ENCODE measurements at places on chromosomes 11 and 22.

GRCh38 chr22:26906464-26906863 is 249.1 kb downstream of the MIAT start:
- no peak for DNase-seq

DNA sequence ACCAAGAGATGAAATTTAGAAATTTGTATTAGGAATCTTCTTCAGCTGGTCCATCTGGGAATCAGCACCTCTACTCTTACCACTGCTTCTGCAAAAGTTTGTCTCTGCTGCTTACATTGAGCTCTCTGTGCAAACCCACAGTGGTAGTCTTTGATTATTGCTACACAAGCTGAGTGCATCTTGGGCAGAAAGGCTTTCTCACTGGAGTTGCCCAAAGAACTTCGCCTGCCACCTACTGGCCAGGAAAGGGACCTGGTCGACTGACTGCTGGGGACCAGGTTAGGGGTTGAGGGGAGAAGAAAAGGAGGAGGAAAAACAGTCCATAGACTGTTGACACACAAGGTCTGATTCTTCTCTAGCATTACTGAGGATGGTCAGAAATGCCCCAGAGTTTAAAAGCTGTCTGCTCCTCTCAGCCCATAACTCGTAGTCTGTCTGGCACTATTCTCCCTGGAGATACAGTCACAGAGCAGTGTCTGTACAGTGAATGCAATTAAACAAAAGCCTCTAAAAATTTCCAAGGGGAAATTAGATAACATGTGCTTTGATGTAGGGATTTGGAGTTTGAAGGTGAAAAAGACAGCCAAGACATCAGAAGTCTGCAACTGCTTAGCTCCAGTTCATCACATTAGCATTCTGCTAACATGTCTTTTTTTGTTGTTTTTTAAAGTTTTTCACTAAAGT is 215.0 kb upstream of the CTSC start:
- no peak for DNase-seq

GRCh38 chr11:205221-206001 is 1.8 kb downstream of the BET1L start:
- DNase-seq = no peak

- no peak for DNase-seq
Measured at GRCh38 chr11:68776442-68777235, 25.3 kb upstream of the TESMIN start.

GRCh38 chr11:71946144-71946571 is 17.3 kb downstream of the RNF121 start:
- DNase-seq = no peak

- no peak for DNase-seq
Measured at GRCh38 chr11:103325686-103326069, 216.5 kb downstream of the DYNC2H1 start.

DNA sequence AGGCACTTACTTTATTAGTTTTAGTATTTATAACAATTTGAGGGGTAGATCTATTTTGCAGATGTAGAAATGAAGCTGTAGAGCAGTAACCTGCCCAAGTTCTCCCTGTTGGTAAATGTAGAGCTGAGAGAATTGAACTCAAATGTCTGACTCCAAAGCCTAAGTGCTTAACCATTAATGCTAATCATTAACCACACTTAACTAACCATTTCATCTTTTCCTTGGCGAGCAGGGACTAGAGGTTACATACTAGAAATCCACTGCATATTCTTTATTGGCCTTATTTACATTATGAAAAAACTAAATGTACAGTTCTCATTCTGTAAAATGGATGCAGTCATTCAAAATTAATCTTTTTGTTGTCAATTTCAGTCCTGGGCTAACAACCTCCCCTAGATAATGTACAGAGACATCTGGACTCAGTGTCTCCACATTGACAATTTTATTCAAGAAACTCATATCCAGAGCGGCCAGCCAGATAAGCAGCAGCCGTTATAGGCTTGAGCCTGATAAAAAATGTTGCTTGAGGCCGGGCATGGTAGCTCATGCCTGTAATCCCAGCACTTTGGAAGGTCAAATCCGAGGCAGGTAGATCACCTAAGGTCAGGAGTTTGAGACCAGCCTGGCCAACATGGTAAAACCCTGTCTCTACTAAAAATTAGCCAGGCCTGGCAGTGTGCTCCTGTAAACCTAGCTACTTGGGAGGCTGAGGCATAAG is 76.7 kb upstream of the PICALM start:
- DNase-seq = no peak

DNA sequence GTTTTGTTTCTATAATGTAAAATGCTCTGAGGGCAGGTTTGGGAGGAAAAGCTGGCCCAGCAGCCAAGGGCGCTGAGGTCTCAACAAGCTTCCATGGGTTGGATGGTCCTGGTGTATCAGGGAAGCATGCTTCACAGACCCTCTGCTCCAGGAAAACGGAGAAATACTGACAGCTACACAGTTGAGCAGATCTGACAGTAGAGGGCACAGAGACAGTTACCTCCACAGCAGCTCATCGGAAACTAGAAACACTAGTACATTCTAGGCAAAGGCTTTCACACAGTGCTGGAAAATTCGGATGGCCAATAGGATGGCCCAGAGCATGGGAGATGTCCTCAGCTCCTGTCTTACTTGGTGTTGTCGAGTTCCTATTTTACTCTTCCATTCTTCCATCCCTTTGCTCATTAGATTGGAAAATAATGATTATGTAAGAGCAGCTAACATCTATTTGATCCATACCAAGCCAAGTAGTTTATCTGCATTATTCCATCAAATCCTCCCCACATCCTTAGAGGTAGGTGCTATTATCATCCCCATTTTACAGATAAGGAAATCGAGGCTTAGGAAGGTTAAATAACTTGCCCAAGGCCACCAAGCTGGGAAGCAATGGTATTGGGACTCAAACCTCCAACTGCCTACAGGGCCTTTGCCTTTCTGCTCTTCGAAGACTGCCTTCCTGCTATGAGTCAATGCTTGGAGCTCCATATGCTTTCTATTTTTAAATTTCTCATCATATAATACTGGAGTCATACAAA is 28.3 kb downstream of the LMO2 start:
- no peak for DNase-seq

GRCh38 chr11:114815176-114815575 is 136.8 kb downstream of the NXPE2 start:
- no peak for DNase-seq

- peak; percentile 21 for DNase-seq
Measured at GRCh38 chr11:63888170-63889086, 28.5 kb downstream of the RCOR2 start.

DNA sequence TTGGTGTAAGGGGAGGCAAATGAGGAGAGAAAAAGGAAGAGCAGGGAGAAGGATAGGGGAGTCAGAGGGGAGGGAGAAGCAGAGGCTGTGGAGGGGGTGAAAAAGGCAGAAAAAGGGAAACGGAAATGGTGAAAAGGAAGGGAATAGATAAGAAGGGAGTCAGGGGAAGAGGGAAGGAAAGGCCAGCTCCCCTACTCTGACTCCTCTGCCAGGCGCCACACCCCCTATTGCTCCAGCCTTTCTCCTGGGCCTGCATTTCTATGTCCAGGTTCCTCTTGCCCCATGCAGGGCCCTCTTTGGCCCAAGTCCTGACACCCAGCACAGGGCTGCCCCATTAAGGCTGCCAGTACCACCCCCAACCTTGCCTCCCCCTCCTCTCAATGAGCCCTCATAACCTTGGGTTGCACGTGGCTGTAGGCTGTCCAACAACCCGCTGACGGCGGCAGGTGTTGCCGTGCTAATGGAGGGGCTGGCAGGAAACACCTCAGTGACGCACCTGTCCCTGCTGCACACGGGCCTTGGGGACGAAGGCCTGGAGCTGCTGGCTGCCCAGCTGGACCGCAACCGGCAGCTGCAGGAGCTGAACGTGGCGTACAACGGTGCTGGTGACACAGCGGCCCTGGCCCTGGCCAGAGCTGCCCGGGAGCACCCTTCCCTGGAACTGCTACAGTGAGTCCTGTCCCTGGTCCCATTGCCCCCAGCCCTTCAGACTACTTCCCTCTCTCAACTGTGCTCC is 3.4 kb upstream of the NHERF4 start:
- DNase-seq = no peak

- DNase-seq = no peak
Measured at GRCh38 chr11:123833095-123833494, 26.9 kb upstream of the OR6M1 start.

- no peak for DNase-seq
Measured at GRCh38 chr11:125188021-125188420, 23.5 kb downstream of the PKNOX2 start.

DNA sequence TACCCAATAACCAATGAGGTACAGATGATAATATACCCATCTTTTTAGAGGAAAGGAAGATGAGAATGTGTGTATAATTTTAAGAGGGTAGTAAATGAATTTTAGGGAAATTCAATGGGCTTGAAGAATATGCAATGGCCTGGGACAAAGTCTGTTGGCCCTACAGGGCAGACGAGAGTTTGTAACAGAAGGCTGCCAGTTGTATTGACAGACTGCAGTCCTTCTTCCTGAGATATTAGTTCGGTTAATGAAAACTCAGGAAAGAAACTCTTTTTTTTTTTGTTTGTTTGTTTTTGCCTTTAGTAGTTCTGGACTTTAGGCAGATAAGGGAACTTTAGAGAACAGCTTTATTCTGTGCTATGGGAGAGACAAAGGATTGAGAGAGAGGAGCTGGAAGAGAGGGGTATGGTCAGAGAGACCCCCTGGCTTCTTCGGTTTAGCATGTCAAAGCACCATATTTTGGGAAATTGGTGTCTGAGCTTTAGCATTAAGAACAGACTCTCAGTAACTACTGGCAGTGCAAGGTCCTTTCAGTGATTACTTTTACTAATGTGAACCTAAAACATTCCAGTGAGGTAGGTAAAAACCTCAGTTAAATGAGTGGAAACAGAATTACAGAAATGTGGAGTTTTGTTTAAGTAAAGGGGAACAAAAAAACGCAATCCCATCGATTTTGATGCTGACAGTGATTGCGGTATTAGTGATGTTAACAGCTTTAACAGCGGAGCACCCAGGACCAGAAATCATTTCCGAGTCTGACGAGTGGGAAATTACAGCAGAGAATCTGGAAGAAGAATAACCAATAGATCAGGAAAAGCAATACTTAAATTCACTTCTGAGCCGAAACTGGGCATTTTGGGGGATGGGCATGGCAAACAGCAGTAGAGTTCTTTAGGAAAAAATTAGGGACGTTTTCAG is 644 bp upstream of the NAALAD2 start:
- no peak for DNase-seq

DNA sequence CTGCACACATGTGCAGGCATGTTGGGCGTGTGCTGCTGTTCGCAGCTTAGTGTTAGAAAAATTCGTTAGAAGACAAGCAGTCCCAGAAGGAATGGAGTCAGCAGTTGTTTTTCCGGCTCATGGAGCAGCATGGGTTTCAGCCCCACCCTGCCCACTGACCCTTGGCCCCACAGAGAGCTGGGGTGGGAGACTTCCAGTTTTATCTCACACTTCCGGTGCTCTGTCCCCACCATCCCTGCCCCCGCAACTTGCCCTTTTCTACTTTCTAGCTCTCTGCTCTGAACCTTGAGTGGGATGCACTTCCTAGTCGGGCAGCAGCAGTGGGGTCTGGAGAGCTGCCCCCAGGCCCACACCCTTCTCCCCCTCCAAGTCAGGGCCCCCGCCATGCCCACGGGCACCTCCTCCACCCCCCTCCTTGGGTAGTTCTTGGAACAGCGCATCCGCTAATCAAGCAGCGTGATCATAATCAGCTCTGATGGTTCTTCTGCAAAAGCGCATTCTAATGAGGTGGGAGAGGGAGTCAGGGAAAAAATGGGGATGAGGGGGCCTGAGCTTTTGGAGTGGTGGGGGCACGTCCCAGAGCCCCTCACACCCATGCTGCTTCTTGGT is 184.4 kb downstream of the CEP164 start:
- no peak for DNase-seq

GRCh38 chr11:44708009-44708408 is 18.8 kb upstream of the TSPAN18 start:
- no peak for DNase-seq

DNA sequence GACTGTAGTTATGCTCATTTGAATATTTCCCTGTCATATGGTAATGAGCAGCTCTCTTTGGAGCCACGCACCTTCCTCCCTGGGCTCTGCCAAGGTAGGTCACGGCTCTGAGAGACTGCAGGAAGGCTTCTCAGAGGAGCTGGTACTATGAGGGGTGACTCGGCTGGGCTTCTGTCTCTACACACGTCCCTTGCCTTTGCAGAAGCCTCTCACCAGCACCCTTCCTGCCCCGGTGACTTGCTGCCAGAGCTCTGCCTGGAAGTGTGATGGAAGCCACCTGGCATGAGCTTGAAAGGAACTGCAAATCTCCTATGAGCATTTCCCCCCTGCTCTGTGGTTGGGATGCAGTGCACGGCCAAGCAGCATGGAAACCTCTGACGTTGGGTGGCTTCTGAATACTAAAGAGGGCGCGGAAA is 74.2 kb downstream of the KIRREL3 start:
- DNase-seq = no peak

GRCh38 chr11:97963528-97964331 is 1057.0 kb upstream of the CNTN5 start:
- DNase-seq = no peak

DNA sequence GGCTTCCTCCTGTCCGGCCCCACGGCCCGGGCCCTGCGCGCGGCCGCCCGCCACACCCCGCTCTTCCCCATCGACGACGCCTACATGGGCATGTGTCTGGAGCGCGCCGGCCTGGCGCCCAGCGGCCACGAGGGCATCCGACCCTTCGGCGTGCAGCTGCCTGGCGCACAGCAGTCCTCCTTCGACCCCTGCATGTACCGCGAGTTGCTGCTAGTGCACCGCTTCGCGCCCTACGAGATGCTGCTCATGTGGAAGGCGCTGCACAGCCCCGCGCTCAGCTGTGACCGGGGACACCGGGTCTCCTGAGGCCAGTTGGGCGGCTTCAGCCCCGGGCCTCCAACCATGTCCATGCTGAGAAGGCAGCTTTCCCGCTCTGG is 6.2 kb downstream of the B3GNT6 start:
- DNase-seq = no peak

DNA sequence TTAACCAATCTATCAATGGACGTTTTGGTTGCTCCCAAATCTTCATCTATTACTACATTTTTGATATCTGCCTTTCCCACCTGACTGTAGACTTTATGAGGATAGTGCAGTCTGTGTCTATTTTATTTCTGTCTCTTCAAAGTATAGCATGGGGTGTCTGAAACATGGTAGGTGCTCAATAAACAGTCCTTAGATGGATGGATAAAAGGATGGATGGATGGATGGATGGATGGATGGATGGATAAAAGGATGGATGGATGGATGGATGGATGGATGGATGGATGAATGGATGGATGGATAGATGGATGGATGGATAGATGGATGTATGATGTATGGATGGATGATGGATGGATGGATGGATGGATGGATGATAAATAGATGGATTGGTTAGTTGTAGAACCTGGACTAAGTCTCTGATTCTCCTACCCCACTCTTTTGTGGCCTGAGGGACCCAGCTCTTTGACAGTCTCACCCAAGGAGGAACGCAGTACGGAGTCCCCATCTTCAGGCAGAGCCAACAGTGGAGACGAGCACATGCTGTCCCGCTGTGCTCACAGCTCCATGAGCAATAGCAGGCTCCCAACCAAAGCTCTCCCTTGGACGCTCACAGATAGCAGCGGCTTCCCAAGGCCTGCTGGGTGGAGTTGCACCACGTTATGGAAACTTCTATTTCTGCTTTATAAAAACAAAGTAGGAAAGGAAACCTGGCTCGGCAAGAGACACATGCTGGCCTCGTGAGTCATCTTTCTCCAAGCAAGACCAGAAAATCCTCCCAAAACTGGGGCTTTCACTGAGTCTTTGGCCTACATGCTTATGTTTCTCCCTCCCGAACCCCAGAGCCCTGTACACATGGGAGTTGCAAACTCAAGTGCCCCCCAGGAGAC is 448.0 kb downstream of the MIAT start:
- DNase-seq = no peak

GRCh38 chr11:1770528-1770927 is 6.8 kb upstream of the CTSD start:
- DNase-seq = no peak

All from stimulated activated CD4-positive, alpha-beta T cell treated with anti-CD3 and anti-CD28 coated beads, Interleukin-1b, Interleukin-23, amount 100 ng/mL, for 1 hour (primary cell).